ENCODE measurements at places on chromosomes 11 and 22. TPM values are rescaled to one million over a fixed set of nuclear protein-coding genes. Genes with fewer than 3 reads are reported as not detected.

The NAALADL1 gene
- not detected for total RNA-seq

The APLP2 gene
- total RNA-seq: 87.6 TPM

The FBLN1 gene
- total RNA-seq: 0.90 TPM

The OR2AG1 gene
- total RNA-seq: not detected

The TMEM121B gene
- 0.10 TPM for total RNA-seq

Data from HT1080 (cell line).